Activated gamma-delta T cell treated with anti-CD3 and anti-CD28 coated beads, Interleukin-2, amount 50 U/mL, for 16 hours (primary cell): ENCODE measurements at places on chromosomes 3 and 15.

- no peak for DNase-seq
These were observed 181.0 kb downstream of the VPS13C start for GRCh38 chr15:61879219-61879618.

DNA sequence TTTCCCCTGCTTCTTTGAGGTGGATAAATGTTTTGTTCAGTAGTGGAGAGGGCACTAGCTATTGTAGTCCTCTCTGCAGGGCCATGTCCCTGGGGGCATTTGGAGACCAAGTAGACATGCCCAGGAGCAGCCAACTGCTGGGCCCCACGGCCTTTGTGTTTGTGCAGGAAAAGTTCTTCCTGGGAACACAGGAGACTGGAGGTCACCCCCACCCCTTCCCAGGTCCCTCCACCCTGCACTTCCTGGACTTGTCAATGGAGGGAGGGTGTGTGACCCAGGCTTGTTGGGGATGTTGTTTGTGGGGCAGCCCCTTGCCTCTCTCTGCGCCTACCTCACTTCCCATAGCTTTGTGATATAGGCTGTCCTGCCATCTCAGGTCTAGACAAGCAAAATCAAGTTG is 317.0 kb upstream of the LRRFIP2 start:
- no peak for DNase-seq

GRCh38 chr15:36254426-36254825 is 325.0 kb upstream of the CDIN1 start:
- DNase-seq: no peak

DNA sequence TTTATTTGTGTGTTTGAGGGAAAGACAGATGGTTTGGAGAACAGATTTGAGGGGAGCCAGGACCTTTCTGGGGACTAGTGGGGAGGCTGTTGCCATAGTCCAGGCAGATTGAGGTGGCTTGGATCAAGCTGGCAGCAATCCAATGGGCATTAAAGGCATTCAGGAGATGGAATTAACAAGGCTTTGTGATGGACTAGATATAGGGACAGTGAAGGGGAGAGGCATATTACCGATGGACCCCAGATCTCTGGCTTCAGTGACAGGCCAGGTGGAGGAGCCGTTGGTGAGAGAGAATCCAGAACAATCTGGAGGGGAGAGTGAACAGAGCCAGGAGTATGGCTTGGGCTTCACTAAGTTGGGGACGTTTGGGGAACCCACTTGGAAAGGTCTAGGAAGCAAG is 124.8 kb downstream of the EEFSEC start:
- no peak for DNase-seq

DNA sequence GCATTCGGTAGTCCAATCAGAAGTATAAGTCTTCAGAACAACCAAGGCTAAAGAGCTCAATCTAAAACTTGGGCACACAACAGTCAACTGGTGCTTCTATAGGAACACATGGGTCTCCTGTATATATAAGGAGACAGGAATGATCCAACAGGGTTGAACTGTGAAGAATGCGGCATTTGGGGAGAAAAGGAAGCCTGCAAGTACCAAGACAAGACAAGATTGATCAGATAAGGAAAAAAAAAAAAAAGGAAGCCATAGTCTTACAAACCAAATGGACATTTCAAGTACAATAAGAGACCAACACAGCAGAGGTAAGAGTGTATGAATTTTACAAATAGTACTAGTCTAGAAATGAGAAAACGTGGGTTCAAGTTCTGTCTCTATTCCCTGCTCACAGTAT is 6.5 kb downstream of the CPEB1 start:
- DNase-seq: no peak

- DNase-seq: no peak
These were observed 7.1 kb downstream of the KCNH8 start for GRCh38 chr3:19155375-19155774.

DNA sequence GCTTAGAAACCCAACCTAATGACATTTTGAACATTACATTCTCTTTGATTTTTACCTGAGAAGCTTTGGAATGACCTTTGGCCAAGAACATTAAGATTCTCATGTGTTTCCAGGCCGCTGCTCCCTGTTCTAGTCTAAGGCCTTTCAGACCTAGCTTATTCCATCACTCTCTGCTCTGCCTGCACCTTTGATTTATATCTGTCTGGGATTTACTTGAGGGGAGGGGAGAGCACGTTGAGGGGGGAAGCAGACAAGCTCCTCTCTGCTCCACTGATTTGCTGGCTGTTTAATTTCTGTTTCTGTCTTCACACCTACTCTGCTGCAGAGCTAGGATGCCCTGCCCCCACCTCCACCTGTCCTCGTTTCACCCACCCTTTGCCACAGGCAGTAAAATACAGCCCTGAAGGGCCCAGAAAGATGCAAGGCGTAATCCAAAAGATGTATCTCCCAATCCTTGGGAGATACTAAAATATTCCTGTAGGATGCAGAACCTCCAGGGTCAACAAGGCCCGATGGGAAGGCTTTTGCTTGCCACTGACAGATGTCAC is 429.8 kb downstream of the EPHB1 start:
- DNase-seq: no peak

DNA sequence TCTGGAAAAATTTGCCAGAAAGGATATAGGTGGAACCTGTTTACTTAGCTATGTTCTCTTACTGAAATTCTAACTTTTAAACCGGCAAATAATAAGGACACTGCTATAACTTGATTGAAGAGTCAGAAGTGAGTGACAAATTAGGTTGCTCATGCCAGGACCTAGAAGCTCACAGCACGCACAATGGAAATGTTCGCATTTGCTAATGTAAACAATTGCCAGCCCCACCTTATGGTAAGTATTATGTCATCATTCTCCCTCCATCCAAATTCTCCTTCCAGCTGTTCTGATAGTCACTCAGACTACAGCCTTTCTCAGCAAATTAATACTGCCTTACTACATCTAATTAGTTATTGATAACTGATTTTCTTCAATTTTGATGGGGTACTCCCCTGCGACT is 4.8 kb upstream of the STXBP5L start:
- DNase-seq: no peak

DNA sequence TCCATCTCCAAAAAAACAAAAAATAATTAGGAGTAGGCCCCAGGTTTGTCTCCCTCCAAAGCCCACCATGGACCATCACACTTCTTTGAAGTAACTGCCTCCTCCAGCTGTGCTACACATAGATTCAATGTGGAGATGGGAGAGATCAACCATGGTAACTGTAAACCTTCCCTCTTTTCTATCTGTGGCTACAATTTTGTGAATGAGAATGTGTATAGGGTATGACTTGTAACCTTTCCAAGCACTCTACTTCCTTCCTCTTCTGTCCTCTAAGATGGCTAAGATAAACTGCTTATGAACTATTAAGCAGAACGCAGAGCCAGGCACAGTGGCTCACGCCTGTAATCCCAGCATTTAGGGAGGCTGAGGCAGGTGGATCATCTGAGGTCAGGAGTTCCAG is 55.5 kb upstream of the ATP11B start:
- DNase-seq: no peak

DNA sequence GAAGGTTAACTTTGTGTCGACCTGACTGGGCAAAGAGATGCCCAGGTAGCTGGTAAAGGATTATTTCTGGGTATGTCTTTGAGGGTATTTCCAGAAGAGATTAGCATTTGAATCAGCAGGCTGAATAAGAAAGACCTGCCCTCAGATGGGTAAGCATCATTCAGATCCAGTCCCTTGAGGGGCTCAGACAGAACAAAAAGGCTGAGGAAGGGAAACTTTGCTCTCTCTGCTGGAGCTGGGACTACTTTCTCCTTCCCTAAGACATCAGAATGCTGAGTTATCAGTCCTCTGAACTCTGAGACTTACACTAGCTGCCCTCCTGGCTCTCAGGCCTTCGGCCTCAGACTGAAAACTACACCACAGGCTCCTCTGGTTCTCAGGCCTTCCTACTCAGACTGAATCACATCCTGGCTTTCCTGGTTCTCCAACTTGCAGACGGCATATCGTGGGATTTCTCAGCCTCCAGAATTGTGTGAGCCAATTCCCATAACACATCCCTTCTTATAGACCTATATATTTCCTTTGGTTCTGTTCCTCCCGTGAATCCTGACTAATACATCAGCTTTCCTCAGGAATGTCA is 982.9 kb downstream of the TUSC7 start:
- DNase-seq: no peak

DNA sequence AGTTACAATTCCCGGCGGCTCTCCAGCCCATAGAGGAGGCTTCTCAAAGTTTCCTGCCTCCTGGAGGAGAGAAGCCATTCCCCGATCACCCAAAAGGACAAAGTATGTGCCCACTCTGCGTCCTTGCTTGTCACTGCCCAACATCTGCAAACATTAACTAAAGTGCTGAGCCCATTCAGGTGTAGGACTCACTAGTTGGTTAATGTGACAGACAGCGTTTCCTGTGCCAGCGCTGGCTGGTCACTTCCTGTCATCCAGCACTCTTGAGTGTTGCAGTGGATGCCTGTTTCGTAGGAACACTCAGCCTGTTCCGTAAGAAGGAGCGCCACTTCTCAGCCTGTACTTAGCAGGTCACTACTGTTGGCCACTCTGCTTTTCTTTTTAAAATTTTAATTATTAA is 100.3 kb downstream of the APBA2 start:
- no peak for DNase-seq

GRCh38 chr15:59339252-59339672 is 33.4 kb downstream of the MYO1E start:
- DNase-seq: no peak

DNA sequence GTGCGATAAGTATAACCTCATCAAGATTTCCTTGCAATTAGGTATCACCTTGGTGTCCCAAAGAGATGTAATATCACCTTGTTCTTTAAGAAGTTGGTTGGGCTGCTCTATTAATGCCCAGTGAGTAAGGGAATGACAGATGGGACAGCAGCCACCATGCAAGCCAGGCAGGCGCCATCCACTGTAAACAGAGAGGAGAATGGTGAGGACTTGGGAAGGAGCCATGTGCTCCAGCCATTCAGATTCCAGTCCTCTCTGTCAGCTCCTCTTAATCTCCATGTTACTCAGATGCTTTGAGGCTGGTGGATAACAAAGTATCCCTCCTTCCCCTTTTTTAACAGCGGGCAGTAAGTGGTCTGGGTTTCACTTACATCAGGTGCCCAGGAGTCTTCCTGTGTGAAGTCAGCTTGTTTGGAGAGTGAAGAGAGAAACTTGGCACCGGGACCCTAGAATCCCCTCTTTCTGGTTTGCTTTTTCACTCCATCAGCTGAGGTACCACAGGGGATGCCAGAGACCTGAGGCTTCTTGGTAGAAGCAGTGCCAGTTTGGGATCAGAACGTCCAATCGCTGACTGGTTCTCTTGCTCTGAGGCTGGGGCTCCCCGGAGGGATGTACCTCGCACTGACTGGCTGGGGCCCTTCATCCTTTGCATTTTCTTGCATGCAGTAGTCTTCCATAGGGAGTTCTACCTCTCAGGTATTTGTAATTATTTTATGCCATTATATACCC is 29.5 kb downstream of the SLCO3A1 start:
- DNase-seq: no peak

GRCh38 chr3:4848176-4848825 is 130.9 kb upstream of the BHLHE40 start:
- DNase-seq: no peak
